GM12865 (cell line): ENCODE measurements at places on chromosomes 16 and 17.

DNA sequence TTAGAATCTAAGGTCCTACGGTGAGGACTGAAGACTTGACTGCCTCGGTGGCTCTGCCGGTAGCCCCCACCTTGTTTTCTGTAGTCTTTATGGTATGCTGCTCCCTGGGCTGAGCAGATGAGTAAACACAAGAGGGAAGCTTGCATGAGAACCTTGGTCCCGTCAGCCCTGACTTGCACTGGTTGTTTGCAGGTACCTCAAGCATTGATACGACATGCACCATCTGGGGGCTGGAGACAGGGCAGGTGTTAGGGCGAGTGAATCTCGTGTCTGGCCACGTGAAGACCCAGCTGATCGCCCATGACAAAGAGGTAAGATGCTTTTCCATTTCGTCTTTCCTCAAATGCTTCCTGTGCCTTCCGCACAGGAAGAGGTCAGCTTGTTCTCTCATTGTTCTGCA lies 21.1 kb upstream of the TACO1 start:
- no peak for DNase-seq

DNA sequence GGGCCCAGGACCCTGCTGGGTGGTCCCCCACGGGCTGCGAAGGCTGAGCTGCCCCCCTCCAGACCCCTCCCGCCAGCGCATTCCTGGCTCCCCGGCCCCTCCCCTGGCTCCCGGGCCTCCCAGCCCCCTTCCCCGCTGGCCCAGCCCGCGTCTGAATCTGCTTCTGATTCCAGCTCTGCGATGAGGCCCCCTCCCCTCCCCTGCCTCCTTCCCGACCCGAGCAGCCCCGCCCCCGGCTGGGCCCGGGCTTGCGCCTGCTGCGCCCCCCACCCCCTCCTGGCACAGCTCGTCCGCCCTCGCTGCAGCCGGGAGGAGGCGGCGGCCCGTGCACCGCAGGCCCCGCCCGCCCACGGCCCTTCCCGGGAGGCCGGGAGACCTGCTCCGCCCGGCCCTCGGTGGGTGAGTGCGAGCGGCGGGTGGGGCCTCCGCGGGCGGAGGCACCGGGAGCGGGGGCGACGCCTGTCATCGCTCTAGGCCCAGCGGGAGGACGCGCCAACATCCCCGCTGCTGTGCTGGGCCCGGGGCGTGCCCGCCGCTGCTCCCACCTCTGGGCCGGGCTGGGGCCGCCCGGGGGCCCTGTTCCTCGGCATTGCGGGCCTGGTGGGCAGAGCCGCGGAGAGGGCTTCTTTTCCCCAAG lies at the start of gene NTN3:
Gene NTN3 (plus strand): TSS at position 282 of the 637 bp plus-strand sequence. CDS start 405 bp downstream, outside the sequence.
- no peak for DNase-seq

GRCh38 chr17:61284746-61285145 lies 114.9 kb upstream of the TBX2 start:
- DNase-seq: peak; percentile 2

DNA sequence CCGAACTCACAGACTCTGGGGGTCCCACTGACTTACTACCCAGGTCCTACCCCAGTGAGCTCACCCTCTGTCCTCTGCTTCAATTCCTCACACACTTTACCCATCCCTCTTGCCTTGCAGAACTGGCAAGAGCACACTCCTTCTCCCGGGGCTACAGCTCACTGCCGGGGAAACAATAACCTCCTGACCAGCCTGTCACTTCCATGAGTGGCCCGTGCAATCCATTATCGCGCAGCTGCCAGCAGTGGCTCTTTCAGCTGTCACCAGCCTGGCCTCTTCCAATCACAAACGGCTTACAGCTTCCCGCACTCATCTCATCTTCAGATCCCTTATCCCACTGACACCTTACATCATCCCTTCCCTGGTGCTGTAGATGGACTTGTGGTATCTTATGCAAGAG lies 79.5 kb downstream of the CPPED1 start:
- DNase-seq: no peak

GRCh38 chr16:4323845-4324488 lies 8.1 kb downstream of the GLIS2 start:
- DNase-seq: no peak

GRCh38 chr17:17696085-17696484 lies 14.8 kb downstream of the RAI1 start:
- no peak for DNase-seq

GRCh38 chr16:48347191-48347865 lies 37.9 kb downstream of the SIAH1 start:
- DNase-seq: no peak

- no peak for DNase-seq
These were observed 69.2 kb downstream of the FOXL1 start for GRCh38 chr16:86647561-86647960.

DNA sequence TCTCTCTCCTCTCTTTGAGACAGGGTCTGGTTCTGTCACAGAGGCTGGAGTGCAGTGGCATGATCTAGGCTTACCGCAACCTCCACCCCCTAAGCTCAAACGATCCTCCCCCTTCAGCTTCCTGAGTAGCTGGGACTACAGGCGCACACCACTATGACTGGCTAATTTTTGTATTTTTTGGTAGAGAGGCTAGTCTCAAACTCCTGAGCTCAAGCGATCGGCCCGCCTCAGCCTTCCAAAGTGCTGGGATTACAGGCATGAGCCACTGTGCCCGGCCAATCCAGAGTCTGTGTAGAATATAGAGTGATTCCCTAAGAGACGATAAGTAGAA lies 65.8 kb upstream of the RPH3AL start:
- no peak for DNase-seq

DNA sequence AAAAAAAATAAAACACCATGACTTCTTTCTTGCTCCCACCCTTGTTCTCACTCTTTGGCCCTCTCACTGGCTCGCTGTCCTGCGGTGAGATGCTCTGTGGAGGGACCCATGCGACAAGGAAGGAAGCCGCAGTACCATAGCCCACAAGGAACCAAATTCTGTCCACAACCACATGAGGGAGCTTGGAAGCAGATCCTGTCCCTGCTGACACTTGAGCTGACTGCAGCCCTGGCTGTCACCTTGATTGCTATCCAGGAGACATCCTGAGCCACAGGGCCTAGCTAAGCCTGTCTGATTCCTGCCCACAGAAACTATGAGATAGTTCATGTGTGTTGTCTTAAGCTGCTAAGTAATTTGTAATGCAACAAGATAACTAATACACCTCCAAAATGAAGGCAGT lies 4.8 kb upstream of the MT2A start:
- peak; percentile 25 for DNase-seq

DNA sequence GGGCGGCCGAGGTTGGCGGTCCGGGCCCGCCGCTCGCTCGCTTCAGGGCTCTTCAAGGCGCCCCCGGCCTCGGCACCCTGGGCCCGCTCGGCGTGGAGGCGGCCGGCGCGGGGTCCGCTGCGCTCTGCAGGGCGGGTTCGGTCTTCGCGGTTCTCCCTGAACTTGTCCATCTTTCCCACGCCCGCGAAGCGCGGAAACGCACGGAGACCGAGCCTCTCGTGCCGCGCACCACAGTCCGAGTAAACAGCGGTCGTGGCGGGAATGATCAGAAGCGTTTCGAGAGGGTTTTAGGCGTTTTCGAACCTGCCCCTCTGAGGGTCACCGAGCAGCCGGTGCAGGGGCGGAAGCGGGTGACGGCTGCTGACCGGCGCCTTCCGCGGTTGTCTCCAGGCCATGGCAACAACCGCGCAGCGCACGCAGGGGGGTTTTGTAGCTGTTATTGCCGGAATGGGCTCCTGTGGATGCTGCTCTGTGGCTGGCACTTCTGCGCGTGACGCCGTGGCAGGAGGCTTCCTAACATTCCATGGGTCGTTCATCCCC lies 414 bp downstream of the NARF start:
- DNase-seq: peak; percentile 65
